Smooth muscle cell of trachea (primary cell): ENCODE measurements at places on chromosomes 3 and 15. TPM values are rescaled to one million over a fixed set of nuclear protein-coding genes. Genes with fewer than 3 reads are reported as not detected.

Gene DAZL
- total RNA-seq, result not detected in 2 replicates

Gene FNDC3B
- total RNA-seq, result 83.2 and 85.7 TPM in 2 replicates

Gene SKOR1
- total RNA-seq, result 0.15 and 0.17 TPM in 2 replicates

Gene RLBP1
- total RNA-seq, result not detected in 2 replicates

Gene SEMA5B
- not detected in 2 replicates for total RNA-seq

Gene CILP
- total RNA-seq, result 0.29 and 5.0 TPM in 2 replicates

Gene IMPG2
- 0.29 and 0.33 TPM in 2 replicates for total RNA-seq
